Activated CD4-positive, alpha-beta T cell treated with anti-CD3 and anti-CD28 coated beads for 36 hours (primary cell): ENCODE measurements at places on chromosomes 1 and 21. TPM values are rescaled to one million over a fixed set of nuclear protein-coding genes. Genes with fewer than 3 reads are reported as not detected.

Gene PTCH2
- 0.69 TPM for total RNA-seq

- DNase-seq = no peak
Measured at GRCh38 chr21:42146821-42147220, 72.1 kb upstream of the ABCG1 start.

Gene TRIM33
- total RNA-seq = 41.6 TPM

Gene MYBPHL
- total RNA-seq = not detected

DNA sequence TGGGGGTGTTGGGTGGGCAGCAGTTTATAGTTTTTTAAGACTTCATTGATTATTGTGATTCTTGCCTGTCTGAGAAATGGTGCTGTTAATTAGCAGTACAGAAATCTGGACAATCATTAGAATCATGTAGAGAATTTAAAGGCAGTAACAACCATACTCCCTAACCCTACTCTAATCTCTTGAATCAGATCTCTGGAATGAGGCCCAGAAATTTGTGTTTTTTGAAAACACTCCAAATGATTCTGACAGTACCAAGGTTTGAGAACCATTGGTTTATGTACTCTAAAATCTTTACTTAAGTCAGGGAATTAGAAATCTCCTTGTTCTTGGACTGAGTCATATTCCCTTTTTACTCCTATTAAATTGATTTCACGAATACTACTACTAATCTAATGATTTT is 24.0 kb downstream of the FNBP1L start:
- DNase-seq = no peak

GRCh38 chr1:16164213-16165072 is 8.6 kb upstream of the EPHA2 start:
- DNase-seq = peak; percentile 58

Gene PRKAB2
- 4.8 TPM for total RNA-seq

DNA sequence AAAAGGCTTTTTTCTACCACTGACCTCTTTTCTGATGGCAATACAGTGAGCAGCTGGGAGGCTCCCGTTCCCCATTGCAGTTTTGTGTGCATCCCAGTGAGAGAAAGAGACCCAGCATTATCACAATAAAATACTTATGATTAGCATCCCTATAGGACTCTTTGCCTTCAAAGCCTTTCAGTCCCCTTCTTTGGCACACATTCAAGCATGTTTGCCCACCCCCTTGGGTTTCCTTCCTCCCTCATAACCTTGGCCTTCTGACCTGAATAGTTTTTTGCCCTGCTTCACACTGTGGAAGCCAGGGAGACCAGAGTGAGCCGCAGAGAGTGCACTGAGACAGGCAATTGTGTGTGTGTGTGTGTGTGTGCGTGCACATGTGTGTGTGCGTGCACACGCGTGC is 13.2 kb upstream of the PLXNA2 start:
- no peak for DNase-seq

Gene SAMD11
- not detected for total RNA-seq

- peak; percentile 30 for DNase-seq
Measured at GRCh38 chr1:235567812-235568503, 63.7 kb upstream of the B3GALNT2 start.

DNA sequence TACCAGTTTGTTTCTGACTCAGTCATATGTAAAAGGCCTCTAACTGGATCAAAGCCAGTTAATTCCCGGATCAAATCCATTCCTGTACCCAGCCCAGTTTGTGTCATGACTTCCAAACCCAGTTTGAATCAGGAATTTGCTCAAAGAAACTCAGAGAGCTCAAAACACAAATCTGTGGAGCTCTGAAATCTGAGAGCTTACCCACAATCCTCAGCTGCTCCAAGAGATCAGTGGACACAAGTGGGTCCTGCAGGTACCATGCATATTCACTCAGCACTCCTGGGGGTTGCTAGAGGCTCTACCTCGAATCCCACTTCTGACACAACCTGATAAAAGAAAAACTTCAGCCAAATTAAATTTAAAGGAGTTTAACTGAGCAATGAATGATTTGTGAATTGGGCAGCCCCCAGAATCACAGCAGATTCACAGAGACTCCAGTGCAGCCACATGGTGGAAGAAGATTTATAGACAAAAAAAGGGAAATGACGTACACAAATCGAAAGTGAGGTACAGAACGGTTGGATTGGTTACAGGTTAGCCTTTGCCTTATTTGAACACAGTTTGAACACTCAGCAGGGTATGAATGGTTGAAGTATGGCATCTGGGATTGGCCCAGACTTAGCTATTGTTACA is 11.9 kb upstream of the MRPL55 start:
- no peak for DNase-seq

Gene ASAP3
- 0.37 TPM for total RNA-seq

DNA sequence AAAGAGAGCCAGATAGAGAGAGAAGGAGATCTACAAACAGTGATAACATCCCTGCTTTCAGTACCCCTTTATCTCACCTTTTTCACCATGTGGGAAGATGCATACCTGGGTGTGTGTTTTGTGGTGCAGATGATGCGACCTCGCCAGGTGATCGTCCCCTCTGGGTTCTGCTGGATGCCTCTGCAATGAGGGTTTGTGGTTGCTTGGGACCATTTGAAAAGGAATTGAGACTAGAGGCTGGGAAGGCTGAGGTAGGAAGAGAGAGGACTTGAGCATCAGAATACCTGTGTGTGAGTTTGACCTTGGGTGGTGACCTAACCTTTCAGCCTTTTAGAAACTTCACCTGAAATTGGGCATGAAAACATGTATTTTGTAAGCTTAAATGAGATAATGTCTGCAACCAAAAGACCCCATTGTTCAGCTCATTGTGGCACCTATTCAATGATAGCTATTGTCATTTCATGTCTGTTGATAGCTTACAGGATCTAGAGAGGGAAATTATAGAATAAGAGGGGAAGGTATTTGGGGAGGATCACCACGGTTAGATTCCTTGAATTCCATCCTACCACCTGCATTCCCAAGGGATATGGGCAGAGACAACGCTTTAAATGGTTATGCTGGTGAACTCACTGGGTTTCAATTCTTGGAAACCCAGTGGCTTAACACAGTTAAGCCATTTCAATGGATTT is 125.7 kb downstream of the IGSF21 start:
- DNase-seq = no peak

- DNase-seq = no peak
Measured at GRCh38 chr1:23928789-23929188, 15.6 kb upstream of the CNR2 start.

Gene PAPPA2
- 0.28 TPM for total RNA-seq

DNA sequence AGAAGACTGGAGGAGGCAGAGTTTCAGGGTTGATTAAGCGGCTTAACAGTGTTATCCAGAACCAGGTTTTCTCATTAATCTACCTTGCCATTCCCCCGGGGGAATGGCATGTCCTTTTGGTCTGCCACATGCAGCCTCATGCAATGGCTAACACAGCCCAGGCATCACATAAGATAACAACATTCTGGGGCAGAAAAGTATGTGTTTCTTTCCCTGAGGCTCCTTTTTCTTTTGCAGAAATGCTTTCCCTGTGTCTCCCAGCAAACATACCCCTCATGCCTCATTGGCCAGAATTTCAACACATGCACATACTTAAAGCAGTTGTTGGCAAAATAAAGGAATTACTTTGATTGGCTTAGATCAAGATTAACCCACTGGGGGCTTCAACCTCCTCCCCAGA is 98.6 kb downstream of the OMA1 start:
- DNase-seq = no peak

Gene TNFAIP8L2
- total RNA-seq = 19.2 TPM

DNA sequence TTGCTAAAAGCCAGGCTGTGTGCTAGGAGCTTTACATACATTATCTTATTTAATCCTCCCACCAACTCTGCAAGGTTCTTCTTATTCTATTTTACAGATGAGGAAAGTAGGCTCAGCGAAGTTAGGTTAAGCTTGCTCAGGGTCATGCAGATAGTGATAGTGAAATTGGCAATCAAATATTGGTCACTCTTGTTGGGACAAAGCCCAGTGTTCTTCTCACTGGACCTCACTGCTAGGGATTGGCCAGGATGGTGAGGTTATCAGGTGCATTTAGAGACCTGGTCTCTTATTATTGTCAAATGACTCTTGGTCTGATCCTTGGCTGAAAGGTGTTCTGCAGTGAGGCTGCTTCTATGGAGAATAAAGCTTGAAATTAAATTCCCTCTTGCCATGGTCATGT is 145.1 kb downstream of the CNIH3 start:
- no peak for DNase-seq

DNA sequence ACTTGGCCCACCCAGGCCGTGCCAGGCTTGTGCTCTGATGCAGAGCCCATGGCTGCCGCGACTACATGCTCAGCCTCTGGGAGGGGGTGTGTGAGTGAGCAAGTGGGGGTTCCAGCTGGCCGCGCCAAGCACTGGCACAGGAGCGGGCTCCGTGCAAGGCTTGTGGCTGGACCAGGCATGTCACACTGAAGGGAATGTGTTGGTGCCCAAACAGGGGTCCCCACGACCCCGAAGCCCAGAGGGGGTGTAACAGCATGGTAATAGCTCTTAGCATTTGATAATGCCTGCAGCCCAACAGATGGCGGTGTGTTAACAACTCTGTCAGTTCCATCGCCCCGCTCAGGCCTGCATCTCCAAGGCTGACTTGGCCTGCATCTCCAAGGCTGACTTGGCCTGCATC is 38.3 kb upstream of the CD46 start:
- DNase-seq = peak; percentile 19

Gene ALG14
- total RNA-seq = 5.3 TPM

- DNase-seq = no peak
Measured at GRCh38 chr1:31781756-31782371, 17.7 kb upstream of the ADGRB2 start.

DNA sequence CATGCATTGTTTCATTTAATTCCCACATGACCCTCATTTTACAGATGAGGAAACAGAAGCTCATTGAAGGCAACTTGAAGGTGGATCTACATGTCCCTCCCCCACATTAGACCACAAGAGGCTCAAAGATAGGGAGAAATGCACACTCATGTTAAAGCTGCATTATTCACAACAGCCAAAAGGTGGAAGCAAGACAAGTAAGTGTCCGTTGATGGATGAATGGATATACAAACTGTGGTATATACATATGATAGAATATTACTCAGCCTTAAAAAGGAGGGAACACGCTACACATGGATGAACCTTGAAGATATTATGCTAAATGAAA is 149.7 kb upstream of the JUN start:
- DNase-seq = no peak

GRCh38 chr21:33246506-33246905 is 16.8 kb downstream of the IFNAR2 start:
- DNase-seq = no peak

Gene RHBG
- total RNA-seq = not detected

GRCh38 chr21:21682172-21682571 is 684.0 kb downstream of the NCAM2 start:
- no peak for DNase-seq

Gene HHIPL2
- total RNA-seq = 0.14 TPM

GRCh38 chr1:35857830-35858229 is 25.2 kb upstream of the AGO1 start:
- DNase-seq = no peak

Gene FRRS1
- 2.9 TPM for total RNA-seq

Gene VSIG8
- not detected for total RNA-seq

Gene ZNF496
- 9.3 TPM for total RNA-seq

- no peak for DNase-seq
Measured at GRCh38 chr1:154213274-154213673, 7.1 kb upstream of the CFAP141 start.

Gene GPR157
- 3.6 TPM for total RNA-seq

DNA sequence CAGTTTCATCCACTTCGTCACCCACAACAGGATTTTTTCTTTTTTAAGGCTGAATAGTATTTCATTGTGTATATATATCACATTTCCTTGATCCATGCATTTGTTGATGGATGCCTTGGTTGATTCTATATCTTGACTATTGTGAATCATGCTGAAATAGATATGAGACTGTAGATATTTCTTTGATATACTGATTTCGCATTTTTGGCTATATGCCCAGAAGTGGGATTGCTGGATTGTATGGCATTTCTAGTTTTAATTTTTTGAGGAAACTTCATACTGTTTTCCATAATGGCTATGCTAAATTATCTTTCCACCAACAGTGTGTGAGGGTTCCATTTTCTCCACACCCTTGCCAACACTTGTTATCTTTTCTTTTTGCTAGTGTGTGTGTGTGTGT is 5.0 kb downstream of the GUCA2B start:
- DNase-seq = no peak

Gene GJB5
- not detected for total RNA-seq

Gene DRAXIN
- 0.04 TPM for total RNA-seq

GRCh38 chr1:175222296-175222938 is 29.8 kb upstream of the KIAA0040 start:
- no peak for DNase-seq

Gene TCHH
- not detected for total RNA-seq

DNA sequence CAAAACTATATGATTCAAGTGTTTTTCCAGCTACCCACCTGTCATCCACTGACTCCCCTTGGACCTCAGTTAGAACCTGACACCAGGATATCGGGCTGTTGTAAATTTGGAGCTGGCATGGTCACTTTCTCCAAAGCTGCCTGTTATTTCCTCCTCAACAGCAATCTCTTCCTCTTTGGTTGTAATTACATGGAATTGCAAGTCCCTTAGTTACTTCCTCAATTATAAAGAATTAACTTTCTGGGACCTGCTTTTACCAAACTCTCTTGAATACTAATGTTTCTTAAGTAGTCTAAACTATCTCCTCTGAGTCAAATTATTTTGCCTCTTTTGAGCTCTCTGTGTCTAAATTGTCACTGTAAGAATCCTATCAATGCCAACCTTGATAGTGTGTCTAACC is 150.3 kb upstream of the SGIP1 start:
- DNase-seq = no peak

Gene F13B
- total RNA-seq = not detected

Gene RPTN
- not detected for total RNA-seq

GRCh38 chr1:93574991-93575390 is 106.6 kb downstream of the BCAR3 start:
- DNase-seq = no peak

DNA sequence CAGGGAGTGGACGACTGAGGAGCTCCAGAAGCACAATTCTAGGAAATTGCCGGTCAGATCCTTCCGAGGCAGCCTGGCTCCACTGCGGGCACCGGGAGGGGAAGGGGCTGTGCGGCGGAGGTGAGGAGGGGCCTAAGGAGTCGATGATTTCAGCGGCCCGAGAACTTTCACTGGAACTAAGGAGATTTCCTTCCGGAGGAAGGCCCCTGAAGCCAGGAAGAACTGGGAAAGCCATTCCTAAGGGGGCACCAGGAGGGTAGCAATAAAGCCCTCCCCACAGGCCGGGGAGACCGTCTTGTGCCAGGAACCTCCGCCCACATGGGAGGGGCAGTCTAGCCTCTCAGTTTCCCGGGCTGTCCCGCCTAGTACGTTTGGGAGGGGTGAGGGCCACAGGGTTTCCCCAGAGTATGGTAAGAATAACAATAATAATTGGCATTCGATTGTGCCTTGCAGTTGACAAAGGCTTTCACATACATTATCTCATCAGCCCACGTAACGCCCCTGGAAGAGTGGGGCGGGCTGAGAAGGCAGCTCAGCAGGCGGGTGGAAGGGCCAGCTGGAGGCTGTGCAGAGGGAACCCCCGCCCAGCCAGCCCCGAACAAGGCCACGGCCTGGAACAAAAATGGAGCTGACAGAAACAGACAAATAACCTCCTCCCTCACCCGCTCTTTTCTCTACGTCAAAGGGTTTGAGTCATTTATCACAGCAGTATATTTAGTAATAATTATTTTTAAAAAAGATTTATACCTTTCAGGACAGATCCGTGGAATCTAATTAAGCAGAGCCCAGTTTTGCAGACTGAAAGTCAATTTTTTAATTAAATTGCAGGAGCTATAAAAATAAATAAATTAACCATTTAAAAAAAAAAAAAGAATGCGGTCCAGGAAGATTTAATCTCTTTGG is 19.8 kb downstream of the NPR1 start:
- DNase-seq = no peak
